ENCODE measurements at places on chromosomes 13 and 19.

DNA sequence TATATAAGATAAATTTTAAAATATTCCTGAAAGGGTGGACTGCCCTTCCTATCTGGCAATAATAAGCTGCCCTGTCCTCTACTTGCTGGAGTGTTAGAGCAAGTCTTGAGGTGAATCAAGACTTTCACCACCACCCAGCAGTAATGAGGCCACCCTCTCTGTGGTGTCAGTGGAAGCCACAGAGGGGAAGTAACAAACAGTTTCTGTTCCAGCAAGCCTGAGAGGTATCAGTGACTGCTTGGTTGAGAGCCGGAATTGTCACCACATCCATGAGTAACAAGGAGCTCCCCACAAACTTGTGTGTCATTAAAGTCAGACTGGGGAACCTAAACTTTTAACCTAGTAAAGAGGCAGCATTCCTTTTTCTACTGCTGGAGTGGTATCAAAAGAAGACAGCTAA is 532.7 kb upstream of the SPRY2 start:
- DNase-seq, result no peak

DNA sequence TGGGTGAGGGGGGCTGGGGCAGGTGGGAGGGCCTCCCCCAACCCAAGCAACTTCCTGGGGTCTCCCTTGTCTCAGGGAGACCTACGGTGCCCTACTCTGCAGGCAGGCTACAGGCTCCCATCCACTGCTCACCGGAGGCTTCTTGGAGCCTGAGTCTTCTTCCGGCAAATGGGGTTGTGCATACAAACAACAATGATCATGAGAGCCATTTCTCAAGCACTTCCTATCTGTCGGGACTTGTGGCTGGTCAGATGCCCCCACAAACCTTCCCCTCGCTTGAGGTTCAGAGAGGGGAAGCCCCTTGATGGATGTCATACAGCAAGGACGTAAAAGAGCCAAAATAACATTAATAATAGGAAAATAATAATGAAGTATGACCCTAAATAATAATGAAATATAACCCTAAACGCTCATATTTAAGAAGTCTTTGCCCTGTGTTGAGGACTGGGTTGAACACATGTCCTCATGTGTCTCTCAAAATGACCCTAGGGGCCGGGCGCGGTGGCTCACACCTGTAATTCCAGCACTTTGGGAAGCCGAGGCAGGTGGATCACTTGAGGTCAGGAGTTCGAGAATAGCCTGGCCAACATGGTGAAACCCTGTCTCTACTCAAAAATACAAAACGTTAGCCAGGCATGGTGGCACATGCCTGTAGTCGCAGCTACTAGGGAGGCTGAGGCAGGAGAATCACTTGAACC is 727 bp downstream of the CD37 start:
- no peak for DNase-seq

DNA sequence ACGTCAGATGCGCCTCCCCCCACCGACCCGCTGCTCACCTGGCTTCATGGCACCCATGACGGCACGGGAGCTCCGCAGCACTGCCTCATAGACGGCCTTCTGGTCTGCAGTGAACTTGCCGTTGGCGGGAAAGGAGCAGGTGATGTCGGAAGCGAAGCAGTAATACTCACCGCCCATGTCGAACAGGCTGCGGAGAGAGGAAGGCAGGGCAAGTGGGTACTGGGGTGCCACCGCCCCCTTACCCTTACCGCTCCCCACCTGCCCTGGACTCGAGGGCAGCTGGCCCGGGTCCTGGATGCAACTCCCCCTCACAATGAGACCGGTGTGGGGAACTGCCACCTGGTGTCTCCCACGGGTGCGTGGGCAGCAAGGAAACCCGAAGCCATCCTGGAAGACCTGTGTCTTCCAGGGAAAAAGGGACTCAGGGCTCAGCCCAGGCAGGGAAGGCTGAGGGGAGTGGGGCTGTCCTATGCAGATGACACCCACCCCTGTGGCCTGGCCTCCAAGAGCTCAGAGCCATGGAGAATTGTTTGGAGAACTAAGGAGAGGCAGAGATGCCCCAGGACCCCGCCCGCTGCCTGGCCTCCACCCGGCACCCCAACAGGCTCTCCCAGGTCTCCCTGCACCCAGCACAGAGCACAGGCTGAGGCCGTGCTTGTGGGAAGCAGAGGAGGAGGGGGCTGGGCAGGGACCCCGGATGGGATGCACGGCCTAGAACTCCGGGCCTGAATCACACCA is 28.3 kb downstream of the CEBPG start:
- DNase-seq, result no peak

DNA sequence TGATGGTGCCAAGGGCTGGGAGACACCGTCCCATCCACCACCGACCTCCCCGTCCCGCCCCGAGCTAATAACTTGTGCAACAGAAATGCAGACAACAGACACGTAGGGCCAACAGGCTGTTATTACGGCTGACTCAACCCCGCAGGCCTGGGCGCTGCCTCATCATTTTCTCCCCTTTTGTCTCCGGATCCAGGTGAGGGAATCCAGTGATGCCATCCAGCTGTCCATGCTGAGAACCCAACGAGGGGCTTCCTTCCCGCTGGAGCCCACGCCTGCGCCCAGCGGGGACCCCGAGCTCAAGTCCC is 6.4 kb upstream of the DIRAS1 start:
- no peak for DNase-seq

DNA sequence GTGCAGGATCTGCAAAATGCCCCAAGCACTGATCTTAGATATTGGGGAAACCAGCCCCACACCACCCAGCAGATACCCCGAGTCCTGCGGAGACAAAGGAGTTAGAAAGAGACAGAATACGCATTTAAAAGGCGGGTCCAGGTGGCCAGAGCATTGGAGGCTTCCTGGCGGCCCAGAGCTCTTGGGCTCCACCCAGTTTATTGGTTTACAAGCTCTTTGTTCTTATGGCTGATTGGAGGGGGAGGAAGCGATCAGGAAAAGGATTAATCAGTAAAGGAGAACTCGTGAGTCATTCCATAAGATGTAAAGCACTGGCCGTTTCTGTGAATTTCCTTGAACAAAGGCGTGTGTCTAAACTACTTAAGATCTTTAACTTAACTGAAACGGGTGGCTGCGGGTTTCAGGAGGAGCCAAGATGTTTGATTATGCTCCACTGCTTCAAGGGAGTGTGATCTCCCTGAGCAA is 926 bp downstream of the ZNF587 start:
- no peak for DNase-seq

- no peak for DNase-seq
Measured at GRCh38 chr19:44587963-44588770, 25.2 kb upstream of the IGSF23 start.

GRCh38 chr19:6109947-6110346 is 353 bp downstream of the RFX2 start:
- no peak for DNase-seq

DNA sequence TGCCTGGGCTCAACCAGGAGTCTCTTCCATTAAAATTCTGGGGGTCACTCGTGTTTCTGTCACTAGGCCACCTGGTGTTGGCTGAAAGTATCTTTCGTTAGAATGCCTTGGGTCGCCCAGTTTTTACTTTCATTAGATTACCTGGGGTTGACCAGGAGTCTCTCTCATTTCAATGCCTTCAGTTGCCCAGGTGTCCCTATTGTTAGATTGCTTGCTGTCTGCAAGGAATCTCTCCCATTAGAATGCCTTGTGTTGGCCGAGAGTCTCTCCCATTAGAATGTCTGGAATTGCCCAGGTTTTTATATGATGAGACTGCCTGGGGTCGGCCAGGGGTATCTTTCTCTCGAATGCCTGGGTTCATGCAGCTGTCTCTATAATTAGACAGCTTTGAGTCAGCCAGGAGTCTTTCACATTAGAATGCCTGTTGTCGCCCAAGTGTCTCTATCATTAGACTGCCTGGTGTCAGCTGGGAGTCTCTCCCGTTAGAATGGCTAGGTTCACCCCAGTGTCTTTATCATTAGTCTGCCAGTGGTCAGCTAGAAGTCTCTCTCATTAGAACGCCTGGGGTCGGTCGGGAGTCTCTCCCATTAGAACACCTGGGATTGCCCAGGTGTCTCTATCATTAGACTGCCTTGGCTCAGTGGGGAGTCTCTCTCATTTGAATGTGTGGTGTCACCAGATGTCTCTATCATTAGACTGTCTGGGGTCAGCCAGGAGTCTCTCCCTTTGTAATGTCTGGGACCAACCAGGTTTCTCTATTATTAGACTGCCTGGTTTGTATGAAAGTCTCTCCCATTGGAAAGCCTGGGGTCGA is 1446.8 kb downstream of the UQCRFS1 start:
- no peak for DNase-seq

- DNase-seq, result no peak
Measured at GRCh38 chr19:10615429-10616023, 9.8 kb upstream of the SLC44A2 start.

GRCh38 chr13:44049081-44049945 is 169.6 kb downstream of the LACC1 start:
- DNase-seq, result no peak

DNA sequence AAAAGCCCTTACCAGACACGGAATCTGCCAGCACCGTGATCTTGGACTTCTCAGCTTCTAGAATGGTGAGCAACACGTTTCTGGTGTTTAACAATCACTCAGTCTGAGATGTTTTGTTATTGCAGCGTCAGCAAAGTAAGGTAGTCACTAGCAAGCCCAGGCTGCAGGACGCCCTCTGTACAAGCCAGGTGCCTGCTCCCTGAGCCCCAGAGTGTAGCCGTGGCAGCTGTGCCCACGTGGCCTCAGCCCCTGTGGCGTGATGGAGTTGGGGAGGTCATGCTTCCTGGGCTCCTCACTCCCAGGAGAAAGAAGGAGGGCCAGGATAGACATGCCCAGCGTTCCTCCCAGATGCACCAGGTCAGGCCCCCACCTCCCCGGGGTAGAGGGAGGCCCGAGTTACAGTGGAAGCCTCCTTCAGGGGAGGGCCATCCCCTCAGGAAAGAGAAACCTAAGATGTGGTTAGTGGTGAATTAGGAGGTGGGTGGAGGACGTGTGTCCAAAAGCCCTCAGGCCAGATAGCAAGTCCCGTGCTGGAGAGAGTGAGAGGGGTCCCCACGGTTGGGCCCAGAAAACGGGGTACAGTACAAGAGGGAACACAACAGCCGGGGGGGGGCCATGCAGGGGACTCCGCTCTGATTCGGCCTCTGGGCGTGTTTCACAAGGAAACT is 169.6 kb upstream of the SOX1 start:
- no peak for DNase-seq

GRCh38 chr19:5719274-5719960 is 529 bp downstream of the LONP1 start:
- DNase-seq, result no peak

DNA sequence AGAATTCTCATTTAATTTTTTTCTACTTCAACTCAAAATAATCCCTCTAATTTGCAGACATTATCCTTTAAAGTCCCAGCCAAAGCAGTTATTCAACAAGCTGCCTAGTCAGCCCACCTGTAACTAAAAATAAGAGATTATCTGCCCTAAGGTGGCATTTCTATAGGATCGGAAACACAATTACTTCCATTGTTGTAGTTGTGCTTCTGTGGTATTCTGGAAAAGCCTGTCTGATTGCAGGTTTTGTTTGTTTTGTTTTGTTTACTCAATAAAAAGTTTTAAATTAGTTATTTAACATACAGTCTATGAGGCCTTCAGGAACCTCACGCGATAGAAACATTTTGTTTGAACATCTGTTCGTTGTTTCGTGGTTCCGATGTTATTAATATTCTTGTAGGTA is 101.0 kb downstream of the ZIC5 start:
- DNase-seq, result no peak

- DNase-seq, result no peak
Measured at GRCh38 chr13:42075517-42075916, 27.1 kb downstream of the DGKH start.

DNA sequence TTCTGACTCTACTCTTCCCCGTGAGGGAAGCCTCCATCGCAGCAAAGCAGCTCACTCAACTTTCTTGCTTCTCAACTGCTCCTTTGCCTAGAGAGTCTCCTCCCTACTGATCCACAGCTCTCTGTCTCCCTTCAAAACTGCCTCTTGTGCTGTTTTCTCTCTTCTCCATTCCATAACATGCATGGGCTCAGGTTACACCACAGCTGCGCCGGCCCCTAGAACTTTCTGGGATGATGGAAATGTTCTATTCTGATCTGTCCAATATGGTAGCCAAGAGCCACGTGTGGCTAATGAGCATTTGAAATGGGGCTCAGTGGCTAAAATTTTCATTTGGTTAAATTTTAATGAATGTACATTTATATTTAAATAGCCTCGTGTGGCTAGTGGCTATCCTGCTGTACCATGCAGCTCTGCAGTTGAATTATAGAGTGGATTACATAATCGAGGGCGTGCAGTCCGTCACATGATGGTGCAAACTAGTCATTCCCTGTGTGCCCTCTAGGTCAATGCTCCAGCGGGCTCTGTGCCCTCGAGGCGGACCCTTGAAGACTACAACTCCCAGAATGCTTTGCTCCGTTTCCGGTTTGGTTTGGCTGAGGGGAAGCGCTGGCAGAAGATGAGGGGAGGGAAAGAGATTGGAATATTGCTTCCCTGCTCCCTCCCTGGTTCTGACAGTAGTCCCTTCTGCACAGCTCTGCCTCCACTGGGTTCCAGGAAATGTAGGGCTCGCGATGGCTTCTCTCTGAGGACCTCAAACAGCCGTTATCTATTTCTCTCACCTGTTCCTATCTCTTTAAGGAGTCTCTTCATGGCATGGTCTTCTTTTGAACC is 109.8 kb downstream of the CACNA1A start:
- DNase-seq, result no peak

- no peak for DNase-seq
Measured at GRCh38 chr13:74202129-74202813, 68.1 kb upstream of the KLF12 start.

GRCh38 chr13:19769854-19770253 is 12.9 kb downstream of the PSPC1 start:
- no peak for DNase-seq

GRCh38 chr13:100484702-100485101 is 103.9 kb downstream of the GGACT start:
- DNase-seq, result no peak

- DNase-seq, result no peak
Measured at GRCh38 chr13:48176781-48177180, 56.2 kb upstream of the ITM2B start.

DNA sequence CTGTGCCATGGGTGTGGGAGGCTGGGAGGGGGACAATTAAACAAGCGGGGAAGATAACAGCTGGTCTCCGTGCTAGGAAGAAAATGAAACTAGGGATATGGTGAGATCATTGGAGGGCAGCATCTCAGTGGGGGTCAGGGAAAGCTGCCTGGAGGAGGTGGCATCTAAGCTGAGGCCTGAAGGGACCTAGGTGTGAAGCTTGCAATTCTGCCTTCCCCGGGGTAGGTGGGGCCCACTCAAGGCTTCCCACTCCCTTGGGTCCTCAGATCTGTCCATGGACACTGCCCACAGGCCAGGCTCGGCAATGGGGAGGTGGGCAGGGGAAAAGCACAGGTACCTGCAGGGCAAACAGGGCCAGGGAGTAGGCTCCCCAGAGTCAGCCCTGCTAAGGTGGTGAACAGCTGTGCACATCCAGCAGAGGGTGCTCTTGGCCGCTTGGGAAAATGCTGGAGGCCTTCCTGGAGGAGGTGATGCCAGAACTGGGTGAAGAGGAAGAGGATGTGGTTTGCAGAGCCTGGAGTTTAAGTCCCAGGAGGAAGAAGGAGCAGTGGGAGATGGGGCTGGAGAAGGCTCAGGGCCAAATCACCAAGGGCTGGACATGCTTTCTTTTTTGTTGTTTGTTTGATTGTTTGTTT is 25.7 kb upstream of the CCNE1 start:
- DNase-seq, result no peak
